ENCODE measurements at places on chromosomes 7 and 10. TPM values are rescaled to one million over a fixed set of nuclear protein-coding genes. Genes with fewer than 3 reads are reported as not detected.

DNA sequence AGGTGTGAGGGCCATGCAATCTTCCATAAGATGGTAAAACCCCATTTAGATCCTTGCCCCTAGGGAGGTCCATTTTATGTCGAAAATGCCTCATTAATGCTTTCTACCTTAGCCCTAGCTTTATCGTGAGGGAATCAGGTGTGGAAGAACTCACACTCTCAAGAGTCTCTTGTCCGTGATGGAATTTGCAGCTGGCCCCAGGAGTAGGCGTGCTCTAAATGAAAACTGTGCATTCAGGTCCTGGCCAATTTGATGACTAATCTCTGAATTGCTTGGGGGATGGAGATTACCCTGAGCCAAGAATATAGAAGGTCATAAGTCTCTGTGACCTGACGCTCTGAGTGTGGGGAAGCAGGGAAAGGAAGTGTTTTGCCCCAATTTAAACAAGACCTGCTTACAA is 6.6 kb downstream of the C10orf90 start:
- DNase-seq, result no peak

DNA sequence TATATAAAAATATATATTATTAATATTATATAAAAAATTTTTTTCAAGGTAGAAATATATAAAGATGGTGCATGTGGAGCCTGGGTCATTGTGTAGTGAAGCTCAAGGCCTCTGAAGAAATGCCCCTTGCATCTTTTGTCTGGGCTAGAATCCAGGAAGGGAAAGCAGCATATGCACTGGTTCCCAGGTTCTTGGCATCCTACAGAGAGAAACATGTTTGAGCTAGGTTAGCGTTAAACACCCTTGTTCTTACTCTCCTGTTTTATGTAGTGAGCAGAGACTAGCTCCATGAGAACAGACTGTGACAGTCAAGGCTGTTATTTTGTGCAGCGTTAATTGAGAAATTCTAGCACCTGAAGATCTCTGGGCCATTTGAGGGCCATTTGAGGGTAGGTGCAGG is 116.1 kb downstream of the POM121L12 start:
- DNase-seq, result no peak

GRCh38 chr10:50286996-50287803 is 35.9 kb upstream of the ASAH2 start:
- no peak for DNase-seq

- no peak for DNase-seq
Observed at GRCh38 chr7:103702982-103703381, 257.0 kb upstream of the SLC26A5 start.

- DNase-seq, result no peak
Observed at GRCh38 chr7:37982423-37982822, 62.0 kb downstream of the EPDR1 start.

- DNase-seq, result no peak
Observed at GRCh38 chr7:13878154-13878553, 111.3 kb downstream of the ETV1 start.

- no peak for DNase-seq
Observed at GRCh38 chr10:30857803-30858202, 173.9 kb downstream of the ZNF438 start.

DNA sequence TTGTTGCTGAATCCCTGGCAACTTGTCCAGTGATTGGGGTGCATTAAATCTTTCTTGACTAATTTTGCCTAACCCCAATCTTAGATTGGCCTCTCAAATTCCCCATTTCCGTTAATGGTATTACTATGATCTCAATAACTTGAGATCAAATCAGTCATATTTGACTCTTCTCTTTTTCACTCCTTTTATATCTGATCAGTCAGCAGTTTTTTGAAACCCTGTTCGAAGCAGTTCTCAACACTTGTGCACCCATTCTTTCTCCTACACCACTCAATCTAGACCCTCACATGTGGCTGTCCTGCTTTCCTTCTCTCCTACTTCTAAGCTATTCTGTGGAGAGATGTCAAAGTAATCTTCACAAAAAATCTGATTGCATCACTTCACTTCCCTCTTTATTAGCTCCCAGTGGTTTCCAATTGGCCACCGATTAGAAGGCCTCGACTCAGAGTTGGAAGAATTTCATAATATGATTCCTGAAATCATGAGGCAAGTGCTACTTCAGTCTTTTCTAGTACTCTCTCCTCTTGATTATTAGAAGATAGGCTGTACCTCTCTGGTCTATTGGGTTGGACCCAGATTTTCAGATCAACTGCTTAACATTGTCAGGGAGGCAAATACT is 128.9 kb downstream of the ZNF365 start:
- no peak for DNase-seq

DNA sequence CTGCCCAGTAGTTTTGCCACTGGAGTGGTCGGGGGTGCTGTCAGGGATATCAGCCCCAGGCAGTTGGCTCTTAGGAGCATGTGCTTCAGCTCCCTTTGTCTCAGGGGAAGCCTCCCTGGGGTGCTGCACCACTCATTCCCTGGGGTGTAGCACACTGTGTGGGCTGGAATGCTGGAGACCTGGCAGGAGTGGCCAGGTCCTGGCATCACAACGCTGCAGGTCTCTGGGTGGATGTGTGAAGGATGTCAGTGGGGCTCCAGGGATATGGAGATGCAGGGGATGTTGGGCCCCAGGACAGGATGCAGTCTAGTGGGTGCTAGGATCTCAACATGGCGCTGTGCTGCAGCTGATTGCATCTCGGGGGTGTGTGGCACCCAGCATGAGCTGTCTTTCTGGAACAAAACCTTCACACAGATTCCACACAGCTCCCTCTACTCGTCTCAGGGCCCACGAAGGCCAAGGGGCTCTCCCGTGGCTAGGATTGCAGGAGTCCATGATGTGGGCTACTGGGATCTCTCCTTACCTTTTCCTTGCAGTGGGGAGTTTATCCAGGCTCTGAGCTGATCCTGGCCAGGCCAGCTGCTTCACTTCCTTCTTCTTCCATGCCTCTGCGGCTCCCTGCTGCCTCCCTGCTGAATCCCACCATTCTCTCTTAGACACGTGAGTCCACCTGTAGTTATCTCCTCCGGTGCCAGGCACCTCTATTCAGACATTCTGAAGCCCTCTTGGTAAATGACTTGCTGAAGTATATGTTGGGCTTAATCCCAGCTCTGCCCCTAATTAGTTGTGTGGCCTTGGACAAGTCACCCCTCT is 295.1 kb downstream of the RPS24 start:
- no peak for DNase-seq

- DNase-seq, result no peak
Observed at GRCh38 chr10:80281784-80282765, 7.4 kb downstream of the MAT1A start.

- DNase-seq, result no peak
Observed at GRCh38 chr10:87531908-87532622, 27.4 kb downstream of the MINPP1 start.

DNA sequence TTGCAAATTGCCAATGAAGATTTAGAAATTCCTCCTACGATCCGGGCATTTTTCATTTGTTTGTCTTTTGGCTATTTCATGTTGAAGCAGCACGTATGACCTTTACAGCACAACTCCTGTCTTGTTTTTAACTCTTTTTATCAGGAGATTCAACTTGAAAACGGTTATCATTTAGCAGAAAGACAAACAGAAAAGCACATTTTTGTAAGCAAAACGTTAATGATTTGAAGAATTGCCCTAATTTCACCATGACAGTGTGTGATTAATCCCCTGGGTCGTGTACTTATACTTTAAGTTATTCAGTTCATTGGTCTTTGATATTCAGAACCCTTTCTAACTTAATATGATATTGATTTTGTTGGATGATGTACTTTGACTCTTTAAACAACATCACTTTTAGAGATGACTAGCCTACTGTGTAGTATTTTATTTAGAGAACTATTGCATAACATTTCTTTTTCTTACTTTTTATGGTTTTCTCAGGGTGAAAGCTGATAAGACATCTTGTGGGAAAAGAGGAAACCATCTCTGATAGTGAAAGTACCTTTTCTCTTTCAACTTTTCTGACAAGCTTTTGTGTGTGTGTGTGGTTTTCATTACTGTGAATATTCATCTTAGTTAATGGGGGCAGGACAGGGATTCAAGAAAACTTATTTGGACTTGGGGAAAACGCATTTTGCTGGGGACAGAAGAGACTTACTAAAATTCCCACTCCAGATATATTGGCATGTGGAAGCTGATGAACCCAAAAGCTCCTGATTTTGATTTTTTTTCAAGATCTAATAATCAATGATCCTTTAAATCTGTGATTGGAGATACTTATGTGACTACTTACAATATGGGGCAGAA is 8.1 kb downstream of the HHEX start:
- no peak for DNase-seq

- no peak for DNase-seq
Observed at GRCh38 chr7:5463031-5463430, 39.4 kb upstream of the TNRC18 start.

DNA sequence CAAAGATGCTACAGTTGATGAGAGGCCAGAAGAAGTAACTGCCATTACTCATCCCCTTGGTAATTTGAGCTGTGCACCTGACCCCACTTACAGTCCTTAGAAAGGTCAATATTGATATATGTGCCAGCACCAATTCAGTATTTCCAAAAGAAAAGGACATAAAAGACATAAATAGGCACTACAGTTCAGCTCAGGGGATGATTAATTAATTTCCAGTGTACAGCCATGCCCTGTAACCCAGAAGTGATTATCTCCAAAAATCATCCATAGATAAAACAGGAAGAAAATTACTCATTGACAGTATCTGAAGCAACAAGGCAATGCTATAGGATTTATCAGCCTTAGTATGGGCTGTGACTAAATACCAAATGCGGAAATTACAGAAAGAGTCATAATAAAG is 82.4 kb downstream of the PHYHIPL start:
- no peak for DNase-seq

- DNase-seq, result no peak
Observed at GRCh38 chr7:46786221-46786954, 795.5 kb downstream of the TNS3 start.

GRCh38 chr10:124389613-124390361 is 28.9 kb downstream of the OAT start:
- DNase-seq, result no peak

GRCh38 chr10:34567659-34568253 is 247.3 kb downstream of the PARD3 start:
- no peak for DNase-seq

- DNase-seq, result no peak
Observed at GRCh38 chr10:118792526-118792925, 37.8 kb upstream of the CACUL1 start.

DNA sequence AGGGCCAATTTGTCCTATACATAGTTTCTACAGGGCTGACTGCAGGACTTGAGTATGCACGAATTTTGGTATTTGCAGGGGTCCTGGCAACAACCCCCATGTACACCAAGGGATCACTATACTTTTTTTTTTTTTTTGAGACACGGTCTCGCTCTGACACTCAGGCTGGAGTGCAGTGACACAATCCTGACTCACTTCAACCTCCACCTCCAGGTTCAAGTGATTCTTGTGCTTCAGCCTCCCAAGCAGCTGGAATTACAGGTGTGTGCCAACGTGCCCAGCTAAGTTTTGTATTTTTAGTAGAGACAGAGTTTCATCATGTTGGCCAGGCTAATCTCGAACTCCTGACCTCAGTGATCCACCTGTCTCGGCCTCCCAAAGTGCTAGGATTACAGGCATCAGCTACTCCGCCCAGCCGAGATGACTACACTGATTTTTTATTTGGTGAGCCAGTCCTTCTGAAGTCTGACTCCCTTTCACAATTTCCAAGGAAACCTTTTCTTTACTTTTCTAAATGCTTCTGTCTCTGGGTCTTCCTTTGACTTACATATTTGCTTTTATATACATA is 19.8 kb downstream of the CFAP70 start:
- DNase-seq, result no peak

GRCh38 chr7:94056796-94057207 is 52.6 kb upstream of the BET1 start:
- no peak for DNase-seq

DNA sequence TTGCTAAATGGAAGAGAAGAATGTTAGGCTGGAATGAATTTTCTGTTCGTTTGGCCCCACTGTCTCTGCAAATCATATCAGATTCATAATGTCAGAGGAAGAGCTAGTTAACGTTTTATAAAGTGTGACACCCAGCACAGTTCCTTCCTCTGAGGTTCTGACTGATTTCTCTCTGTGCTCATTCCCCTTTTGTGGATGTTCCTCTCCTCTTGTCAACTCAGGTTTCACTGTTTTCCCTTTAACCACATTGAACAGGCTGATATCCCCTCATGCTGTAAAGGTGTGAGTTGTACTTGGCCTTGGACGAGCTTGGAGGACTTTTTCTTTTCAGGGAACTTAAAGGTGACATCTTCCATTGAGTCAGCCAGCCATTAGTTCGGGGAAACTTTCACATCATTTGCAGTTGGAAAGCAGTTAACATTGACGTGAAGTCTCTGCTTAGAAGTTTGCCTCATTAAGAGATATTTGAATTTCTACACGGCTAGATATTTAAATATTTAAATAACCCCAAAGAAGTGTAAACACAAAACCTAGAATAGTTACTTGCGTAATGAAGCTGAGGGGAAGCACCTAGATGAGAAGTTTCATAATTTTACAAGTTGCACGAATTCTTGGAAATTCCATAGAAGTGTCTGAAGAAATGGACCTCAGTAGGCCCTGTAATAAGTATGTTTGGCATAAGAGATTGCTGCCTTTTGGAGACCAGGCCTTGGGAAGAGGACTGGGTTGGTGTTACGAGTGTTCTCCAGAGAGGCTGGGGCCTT is 101.5 kb upstream of the EGR2 start:
- no peak for DNase-seq

DNA sequence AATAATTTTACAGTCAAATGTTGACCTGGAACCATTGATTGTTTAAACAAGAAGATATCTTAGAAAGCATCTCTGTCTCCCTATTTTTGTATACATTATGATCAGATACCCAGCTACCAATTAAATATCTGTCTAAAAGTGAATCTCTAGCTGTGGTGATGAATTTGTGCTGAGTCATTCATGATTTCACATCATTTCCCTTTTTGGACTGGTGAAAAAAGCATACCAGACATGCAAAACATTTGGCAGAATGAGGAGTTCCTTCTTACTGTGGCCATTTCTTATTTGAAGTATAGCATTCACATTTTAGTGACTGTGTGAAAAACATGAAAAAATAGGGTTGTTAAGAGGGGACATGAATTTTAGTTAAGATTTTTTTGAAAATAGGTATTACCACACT is 98.0 kb upstream of the GATA3 start:
- no peak for DNase-seq

GRCh38 chr7:16409777-16410176 is 11.6 kb downstream of the CRPPA start:
- DNase-seq, result no peak

GRCh38 chr10:70477661-70478162 is 855 bp upstream of the PALD1 start:
- DNase-seq, result peak; percentile 89

GRCh38 chr7:92279396-92280031 is 33.7 kb downstream of the ANKIB1 start:
- DNase-seq, result no peak

CPA2 gene
- total RNA-seq, result 0.18 TPM

GIMAP1 gene
- 5.5 TPM for total RNA-seq

SKIDA1 gene
- total RNA-seq, result 0.32 TPM

JMJD1C gene
- total RNA-seq, result 41.5 TPM

CUZD1 gene
- 1.6 TPM for total RNA-seq

NUTM2E gene
- total RNA-seq, result 0.11 TPM

RELN gene
- total RNA-seq, result not detected

DRGX gene
- not detected for total RNA-seq

RPEL1 gene
- not detected for total RNA-seq

PRSS37 gene
- total RNA-seq, result not detected

SH2D4B gene
- total RNA-seq, result not detected

IFIT1B gene
- total RNA-seq, result not detected

ACHE gene
- total RNA-seq, result not detected
